Left renal pelvis (tissue), 4 donors: ENCODE measurements at places on chromosomes 7 and 10. TPM values are rescaled to one million over a fixed set of nuclear protein-coding genes. Genes with fewer than 3 reads are reported as not detected.

DNA sequence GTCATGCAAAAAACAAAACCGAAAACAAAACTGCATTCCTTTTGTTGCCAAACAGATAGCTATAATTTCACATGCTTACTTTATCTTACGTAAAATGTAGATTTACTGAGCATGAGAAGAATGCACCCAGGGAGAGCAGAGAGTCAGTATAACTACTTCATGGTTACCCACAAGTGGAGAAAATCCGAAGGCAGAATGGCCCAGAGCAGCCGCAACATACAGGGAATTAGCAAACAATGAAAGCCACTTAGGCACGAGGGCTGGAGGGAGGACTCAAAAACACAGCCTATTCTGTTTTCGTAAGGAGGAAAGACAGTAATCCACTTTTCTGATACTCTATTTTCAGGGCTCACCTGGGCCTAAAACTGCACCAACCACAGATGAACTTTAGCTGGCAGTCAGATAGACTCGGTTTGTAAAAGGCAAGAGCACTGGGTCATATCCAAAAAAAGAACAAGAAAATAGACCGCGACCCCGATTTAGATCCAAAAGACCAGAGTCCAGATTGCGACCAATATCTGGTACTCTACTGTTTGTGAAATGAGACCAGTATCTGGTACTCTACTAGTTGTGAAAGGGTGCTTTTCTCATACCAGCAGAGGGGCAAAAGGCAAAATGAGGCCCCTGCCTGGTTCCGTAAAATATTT lies 1.3 kb downstream of the ITPRIP start:
- no peak for DNase-seq

DNA sequence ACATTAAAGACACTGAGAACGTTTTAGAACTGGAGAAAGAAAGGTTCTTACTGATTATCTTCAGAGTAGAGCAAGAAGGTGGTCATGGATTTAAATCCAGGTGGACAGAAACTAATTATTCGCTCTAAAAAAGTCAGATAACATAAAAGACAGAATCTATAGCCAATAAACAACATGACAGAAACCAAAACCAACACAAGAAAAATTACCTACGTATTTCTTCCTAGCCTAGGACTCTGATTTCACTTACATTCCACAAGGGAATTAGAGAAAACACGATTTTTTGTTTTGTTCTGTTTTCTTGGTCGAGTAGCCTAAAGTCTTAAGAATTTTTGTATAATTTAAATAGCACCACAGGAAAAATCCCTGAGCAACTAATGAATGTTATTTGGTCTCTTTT lies 15.1 kb downstream of the CPA1 start:
- no peak for DNase-seq

DNA sequence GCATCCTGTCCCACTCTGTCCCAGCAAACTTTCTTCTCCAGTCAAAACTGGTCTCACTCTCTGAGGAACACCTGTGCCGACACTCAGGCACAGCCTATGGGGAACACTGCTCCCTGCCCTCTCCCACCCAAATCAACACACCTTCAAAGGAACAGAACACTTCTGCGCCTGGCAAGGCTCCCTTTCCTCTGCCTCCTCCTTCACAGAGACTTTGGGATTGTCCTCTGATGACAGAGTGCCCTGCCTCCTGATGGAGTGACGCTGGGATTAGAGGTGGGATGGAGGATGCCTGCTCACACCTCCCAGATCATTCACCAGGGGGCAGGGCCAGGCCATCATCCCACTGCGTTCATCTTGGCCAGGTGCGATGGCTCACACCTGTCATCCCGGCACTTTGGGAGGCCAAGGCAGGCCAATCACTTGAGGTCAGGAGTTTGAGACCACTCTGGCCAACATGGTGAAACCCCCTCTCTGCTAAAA lies 26.5 kb downstream of the KLF6 start:
- DNase-seq: no peak

Gene CALML5
- not detected for polyA plus RNA-seq

GRCh38 chr7:23061327-23061726 lies 44.3 kb upstream of the KLHL7 start:
- DNase-seq: no peak

GRCh38 chr7:15580604-15581351 lies 19.0 kb upstream of the AGMO start:
- no peak for DNase-seq
